ENCODE measurements at places on chromosomes 11 and 22.
A peak's percentile ranks its signal among the peaks of the same experiment; 100 is the strongest.

DNA sequence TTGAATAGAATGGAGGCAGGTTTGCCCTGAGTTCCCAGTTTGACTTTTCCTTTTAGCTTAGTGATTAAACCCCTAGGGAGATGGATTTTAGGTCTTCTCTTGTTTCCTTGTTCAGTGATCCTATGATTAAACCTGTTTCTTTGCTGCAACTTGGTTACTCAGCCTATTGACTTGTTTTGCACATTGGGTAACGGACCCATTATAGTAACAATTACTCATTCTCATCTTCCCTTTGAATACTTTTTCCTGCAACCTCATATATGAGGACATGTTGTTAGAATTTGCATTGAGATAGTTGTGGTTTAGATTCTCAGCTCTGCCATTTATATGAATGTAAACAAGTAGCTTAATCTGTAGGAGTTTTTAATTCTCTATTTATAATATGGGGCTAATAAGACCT lies 489.2 kb upstream of the CNTN5 start:
- no peak for DNase-seq

GRCh38 chr11:113896156-113896879 lies 8.3 kb upstream of the HTR3B start:
- peak; percentile 9 for DNase-seq

- no peak for DNase-seq
Observed at GRCh38 chr11:102430158-102430836, 22.3 kb downstream of the TMEM123 start.

- no peak for DNase-seq
Observed at GRCh38 chr11:72075756-72076155, 4.6 kb downstream of the NUMA1 start.

DNA sequence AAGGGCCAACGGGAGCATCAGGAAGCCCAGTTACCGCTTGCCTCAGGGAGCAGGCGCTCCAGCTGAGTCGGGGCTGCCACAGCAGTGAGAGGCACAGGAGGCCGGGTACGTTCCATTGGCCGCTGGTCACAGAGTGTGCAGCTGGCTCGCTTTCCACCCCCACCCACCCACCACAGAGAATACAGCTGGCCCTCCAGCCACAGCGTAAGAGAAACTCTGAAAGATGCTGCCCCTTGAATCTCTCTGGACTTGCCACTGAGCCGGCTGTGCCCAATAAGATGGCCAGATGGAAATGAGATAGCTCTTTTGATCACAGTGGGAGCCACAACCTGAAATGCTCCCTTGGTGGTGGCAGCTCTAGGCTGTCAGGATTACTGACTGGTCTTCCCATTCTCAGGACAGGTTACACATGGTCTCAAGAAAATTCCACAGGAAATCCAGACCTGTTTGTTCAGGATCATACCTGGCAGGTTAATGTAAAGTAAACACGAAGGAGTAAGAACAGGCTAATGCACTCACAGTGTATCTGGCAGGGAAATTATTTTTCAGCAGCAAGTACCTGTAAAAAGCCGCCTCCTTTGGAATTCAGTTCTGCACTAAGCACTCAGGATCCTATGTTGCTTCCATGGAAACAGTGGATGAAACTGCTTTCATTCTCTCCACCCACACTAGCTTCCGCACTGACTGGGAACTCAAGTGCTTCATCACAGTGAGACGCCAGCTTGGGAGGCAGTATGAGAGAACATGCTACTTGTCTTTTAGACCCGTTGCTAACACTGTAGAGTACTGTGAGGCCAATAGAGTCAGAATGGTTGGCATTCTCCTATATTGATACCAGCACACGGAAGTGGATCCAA lies 16.5 kb downstream of the SIAE start:
- DNase-seq, result no peak

DNA sequence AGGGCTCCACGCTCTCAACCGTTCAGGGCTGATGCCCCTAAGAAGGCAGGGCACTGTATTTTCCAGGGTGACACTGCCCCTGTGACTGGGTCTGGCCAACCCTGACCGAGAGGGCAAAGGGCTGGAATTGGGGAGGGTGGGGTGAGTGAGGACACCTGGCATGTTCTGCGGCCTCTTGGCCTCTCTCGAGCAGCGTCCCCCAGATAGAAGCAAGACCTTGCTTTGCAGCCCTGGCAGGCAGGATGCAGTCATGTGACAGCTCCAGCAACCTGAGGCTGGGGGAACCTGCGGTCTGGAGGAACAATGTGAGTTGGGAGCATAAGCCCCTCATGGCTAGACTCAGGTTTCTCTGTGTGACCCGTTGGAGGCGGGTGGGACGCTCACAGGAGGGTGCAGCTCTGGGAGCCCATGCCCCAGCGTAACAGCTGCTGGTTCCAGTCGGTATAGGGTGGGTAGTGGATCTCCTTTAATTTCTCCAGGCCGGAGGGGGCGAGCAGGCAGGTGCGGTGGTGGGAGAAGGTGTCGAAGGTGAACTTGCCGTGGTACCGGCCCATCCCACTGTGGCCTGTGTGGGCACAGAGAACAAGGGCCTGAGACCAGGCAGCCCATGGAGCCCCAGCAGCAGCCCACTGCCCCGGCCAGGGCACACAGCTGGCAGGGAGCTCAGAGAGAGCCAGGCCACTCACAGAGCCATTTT lies 11.4 kb downstream of the ALDH3B2 start:
- no peak for DNase-seq

DNA sequence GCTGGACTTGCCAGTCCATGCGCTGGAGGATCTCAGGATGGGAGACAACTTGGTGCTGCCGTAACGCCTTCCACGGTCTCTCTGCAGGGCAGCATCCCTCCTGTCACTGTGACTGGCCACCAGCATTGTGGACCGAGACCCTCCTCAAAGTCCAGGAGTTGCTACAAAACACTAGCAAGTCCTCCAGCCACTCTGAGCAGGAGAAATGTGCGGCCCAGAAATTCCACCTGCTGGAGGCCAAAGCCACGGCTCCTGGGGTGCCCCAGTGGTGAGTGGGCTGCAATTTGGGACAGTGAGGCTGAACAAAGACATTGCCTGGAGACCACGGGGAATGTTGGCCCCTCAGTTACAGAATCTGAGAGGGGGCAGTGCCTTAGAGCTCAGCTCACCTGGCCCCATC lies 6.9 kb upstream of the DSCAML1 start:
- DNase-seq, result no peak

Data from stimulated activated CD8-positive, alpha-beta memory T cell treated with anti-CD3 and anti-CD28 coated beads, Interleukin-2, amount 100 ng/mL, for 1 hour (primary cell).